ENCODE measurements at places on chromosomes 1 and 21.

DNA sequence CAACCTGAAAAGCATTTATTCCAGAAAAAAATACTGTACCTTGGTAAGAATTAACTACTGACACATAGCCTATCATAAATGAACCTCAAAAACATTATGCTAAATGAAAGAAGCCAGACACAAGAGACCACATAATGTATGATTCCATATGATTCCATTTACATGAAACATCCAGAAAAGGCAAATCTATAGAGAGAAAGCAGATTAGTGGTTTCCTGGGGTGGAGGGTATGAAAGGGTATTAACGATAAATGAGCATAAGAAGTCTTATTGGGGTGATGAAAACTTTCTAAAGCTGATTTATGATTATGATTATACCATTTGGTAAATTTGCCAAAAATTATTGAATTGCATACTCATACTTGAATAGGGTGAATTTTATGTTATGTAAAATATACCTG lies 10.3 kb upstream of the COL6A2 start:
- no peak for DNase-seq

DNA sequence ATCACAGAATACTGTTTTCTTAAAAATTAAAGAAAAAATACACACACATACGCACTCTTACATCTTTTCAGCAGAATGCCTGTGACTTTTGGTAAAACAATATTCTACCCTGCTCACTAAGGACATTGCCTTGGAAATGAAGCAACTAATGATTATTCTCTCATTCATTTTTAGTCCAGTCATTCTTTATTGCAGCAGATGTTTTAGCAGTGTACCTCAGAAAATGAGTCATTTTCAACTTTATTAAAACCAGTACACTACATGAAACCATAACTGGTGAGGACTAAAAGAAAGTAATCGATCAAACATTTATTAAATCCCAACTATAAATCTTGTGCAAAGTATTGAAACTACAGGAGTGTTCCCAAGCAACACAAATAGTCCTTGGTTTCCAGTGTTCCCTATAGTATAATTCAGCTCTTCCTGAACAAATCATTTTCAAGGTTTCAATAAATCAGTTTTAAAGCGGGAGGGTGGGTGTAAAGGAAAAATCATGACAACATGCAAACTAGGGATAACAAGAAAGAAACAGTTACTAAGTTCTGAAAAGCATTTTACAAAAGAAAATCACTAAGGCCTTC lies 114.2 kb downstream of the ADGRL4 start:
- no peak for DNase-seq

DNA sequence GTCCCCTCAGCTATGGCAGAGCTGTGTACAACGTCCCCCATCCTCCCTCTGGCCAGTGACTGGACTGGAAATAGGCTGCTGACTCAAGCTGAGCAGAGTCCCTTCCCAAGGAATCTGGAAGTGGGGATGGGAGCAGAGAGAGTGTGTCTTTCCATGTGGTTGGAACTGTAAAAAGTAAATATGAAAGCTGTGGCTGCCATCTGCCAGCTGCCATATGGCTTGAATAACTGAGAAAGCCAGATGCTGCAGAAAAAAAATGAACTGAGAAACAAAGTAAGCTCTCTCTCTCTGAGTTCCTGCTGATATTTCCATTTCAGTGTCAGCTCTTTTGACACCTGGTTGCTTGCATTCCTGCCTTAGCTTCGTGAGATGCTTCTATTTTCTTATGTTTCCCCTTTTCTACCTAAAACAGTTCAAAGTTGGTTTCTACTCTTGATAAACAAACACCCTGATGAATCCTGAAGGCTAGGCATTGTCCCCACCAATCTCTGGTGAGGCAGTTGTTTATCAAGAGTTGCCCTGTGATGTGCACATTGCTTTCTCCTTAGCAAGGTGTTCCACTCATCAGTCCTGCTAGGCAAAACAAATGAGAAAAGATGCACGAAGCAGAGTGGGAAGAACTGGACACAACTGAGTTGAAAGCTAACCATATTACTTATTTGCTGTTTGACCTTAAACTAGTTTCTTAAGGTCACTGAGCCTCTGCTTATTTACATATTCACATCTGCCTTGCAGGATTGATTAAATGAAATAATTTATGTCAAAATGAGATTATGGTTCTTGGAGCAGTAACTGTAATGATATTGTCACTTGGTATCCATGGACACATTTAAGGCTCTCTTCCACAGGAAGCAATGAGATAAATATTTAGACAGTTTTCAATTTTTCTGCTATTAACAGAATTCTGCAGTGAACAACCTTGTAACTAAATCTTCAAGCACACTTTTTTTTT lies 16.6 kb upstream of the DR1 start:
- DNase-seq, result no peak

DNA sequence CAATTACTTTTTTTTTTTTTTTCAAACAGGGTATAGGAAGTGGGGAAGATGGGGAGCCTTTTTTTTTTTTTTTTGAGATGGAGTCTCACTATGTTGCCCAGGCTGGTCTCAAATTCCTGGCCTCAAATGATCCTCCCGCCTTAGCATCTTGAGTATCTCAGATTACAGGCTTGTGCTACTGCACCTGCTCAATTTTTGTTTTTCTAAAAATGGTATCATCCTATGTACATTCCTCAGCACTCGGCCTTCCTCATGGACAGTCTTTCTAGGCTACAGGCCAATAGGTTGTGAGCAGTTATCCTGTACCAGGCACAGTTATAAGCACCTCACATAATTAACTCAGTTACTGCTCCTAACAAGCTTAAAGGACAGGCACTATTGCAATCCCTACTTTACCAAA lies 132.1 kb upstream of the EDN2 start:
- DNase-seq, result no peak

DNA sequence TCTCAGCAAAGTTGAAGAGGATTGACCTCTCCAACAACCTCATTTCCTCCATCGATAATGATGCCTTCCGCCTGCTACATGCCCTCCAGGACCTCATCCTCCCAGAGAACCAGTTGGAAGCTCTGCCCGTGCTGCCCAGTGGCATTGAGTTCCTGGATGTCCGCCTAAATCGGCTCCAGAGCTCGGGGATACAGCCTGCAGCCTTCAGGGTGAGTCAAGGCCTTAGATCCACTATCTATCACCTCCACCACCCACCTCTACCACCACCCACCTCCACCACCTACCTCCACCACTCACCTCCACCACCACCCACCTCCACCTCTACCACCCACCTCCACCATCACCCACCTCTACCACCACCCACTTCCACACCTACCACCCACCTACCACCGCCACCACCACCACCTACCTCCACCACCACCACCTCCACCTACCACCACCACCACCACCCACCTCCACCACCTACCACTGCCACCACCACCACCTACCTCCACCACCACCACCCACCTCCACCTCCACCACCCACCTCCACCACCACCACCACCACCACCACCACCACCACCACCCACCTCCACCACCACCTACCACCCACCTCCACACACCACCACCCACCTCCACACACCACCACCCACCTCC lies 5.8 kb downstream of the OPTC start:
- DNase-seq, result no peak

- no peak for DNase-seq
Measured at GRCh38 chr1:9174762-9175161, 45.9 kb upstream of the GPR157 start.

DNA sequence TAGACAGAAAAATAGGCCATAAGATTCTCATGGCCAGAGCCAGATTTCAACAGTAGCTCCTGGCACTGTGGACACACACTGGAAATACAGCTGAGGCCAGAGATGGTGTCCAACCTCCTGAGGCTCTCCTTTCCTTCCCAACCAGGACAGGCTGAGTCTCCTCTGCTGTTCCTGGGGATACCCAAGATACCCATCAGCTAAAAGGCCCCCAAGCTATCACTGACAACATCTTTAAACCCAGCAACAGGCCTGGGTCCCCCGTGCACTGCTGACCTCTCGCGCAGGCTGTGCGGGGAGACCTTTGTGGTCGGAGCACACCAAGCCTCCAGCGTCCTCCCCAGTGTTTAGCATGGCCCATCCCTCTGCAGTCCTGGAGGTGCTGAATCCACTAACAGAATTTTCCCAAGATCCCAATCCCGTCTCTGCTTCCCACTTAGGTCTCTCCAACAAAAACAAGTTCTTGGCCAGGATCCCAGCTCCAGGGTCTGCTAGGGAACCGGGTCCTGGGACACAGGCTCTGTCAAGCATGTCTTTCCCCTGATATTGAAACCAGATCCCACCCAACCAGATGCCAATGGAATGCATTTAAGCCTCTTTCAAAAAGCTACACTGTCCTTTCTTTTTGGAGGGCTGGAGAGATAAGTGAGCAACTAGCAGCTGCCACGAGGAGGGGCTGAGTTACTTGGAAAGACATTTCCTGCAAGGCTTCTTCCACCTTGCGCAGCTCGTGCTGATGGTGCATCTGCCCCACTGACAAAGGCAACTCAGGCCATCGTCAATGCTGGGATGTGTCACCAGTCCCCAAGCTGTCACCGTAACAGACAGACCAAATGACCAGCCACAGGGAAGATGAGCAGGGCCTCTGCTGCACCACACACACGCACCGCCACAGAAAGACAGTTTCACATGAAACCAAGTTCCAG lies 73.2 kb downstream of the BCAR3 start:
- no peak for DNase-seq

- no peak for DNase-seq
Measured at GRCh38 chr1:155864393-155864792, 5.0 kb downstream of the SYT11 start.

- DNase-seq, result no peak
Measured at GRCh38 chr1:89444791-89445190, 79.8 kb upstream of the LRRC8B start.

DNA sequence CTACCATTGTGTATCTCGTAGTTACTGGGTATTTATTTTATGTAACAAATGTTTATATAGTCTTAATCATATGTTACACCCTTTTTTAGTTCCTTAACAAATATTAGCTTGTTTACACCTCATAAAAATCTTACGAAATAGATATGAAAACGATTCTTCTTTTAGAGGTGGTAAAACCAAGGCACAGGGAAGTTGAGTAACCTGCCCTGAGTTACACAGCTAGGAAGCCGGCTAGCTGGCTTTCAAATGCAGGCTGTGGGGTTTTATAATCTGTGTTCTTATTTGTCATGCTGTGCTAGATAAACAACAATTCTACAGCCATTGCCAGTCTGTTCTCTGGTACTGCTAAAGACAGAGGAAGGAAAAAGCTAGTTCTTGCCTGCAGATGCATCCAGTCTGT lies 109.6 kb downstream of the NOS1AP start:
- DNase-seq, result no peak

DNA sequence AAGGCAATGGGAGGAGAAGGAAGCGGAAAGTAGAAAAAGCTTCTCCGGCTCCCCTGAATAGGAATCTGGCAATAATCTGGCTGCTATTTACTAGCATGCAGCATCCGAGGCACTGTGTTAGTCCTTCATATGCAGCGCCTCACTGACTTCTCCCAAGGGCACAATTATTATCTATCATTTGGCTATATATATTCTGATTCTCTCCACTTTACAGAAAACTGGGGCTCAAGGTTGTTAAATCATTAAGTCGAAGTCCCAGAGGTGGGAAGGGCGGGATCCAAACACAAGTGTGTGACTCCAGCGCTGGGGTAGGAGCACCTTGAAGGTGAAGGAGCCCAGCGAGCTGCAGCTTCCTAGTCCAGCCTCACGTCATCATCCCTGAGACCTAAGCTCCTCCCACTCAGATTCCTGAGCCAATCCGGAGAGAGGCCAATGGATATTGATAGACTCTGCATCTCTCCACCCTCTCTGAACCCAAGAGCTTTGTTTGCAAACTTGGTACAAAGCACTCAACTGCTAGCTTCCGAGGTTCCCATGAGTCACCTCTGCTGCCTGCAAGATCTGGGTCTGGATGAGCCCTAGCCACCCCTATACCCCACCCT lies 16.6 kb upstream of the EYA3 start:
- peak; percentile 58 for DNase-seq

DNA sequence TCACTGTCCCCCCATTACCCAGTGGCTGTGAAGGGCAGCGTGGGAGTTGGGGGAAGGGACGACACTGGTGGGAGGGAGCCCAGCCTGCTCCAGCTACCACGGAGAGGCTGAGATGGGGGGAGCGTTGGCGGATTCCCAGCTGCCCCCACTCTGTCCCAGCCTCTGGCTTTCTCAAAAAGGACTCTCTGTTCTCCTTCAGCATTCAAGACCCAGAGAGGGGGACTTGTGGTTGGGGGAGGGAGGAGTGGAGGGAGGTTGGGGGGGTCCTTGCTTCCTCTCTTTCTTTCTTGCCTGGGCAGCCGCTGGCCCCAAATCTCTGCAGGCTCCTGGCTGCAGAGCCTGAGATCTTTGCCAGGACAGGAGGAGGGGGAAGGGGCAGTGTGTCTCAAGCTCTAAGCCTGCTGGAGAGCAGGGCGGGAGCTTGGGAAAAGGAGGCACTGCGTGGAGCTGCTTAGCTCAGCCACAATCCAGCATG lies 2.2 kb downstream of the ATP1A2 start:
- DNase-seq, result peak; percentile 94

- no peak for DNase-seq
Measured at GRCh38 chr21:37821786-37822450, 94.3 kb downstream of the KCNJ6 start.

DNA sequence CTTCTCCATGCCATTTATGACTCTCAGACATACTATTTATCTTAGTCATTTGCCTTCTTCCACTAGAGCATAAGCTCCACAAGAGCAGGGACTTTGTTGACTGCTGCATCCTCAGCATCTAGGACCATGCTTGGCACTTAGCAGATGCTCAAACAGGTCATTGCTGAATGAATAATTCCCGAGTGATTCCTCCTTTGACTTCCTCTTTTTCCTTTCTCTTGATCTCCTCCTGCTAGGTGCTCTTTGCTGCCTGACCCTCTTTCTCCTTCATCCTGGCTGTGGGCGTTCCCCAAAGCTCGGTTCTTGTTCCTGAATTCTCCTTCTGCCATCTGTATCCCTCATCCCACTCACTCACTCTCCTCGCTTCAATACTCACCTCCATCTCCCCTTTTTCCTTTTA lies 23.5 kb downstream of the SYT6 start:
- no peak for DNase-seq

Measured in nucleus accumbens (tissue), 56 donors.